Stimulated activated naive CD4-positive, alpha-beta T cell (primary cell): ENCODE measurements at places on chromosomes 6 and 20.

DNA sequence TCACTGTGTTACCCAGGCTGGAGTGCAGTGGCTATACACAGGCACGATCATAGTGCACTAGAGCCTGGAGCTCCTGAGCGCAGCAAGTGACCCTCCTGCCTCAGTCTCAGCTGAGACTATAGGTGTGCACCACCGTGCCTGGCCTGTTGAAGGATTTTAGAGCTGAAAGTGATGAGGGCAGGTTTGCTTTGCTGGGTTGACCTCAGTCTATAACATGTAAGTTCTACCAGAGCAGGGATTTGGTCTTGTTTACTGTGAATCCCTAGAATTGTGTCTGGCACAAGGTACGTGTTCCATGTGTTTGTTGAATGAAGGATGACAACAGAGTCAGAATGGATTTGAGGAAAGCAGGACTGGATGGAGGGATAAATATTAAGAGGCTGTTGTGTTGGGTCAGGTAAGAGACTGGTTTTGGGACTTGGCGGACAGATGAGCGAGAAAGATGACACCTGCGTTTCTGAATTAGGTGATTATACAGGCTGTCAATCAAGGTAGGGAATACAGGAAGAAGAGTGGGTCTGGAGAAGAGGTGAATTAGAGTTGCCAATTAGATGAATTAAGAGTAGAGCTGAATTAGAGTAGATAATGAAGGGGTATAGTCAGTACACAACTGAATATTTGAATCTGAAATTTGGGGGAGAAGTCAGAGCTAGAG, 6.5 kb downstream of the ASXL1 start:
- no peak for DNase-seq

DNA sequence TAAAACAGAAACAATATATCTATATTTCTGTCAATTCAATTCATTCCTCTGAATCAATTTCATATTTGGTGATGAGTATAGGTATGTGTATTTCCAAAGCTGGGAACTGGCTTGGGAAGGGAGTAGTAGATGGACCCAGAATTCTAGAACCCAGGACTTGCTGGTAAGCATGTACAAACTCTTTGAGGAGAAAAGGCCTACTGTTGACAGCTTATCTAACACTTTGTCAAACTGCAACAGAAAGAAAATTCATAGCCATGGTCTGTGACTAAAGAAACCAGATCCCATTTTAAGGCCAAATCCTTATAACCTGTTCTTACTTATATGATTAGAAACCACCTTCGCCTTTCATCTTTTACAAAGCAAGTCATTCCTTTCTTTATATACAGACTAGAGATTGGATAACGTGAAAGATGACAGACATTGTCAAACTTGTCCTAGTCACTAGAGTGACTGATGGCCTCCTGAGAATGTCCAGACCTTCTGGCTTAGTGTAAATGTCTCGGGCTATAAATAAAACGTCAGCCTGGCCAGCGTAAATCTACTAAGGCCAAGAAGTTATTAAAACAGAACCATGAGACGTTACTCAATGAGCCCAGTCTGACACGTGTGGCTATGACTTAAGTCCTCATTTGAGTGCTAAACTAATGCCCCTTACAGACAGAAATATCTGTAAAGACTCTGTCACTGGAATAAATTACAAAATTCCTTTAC, 152.3 kb downstream of the ALDH8A1 start:
- no peak for DNase-seq

- DNase-seq = no peak
These were observed 54.8 kb upstream of the BCLAF1 start for GRCh38 chr6:136344420-136344819.

GRCh38 chr20:15673206-15673605, 900.0 kb downstream of the KIF16B start:
- no peak for DNase-seq

- no peak for DNase-seq
These were observed 67.2 kb downstream of the OPRM1 start for GRCh38 chr6:154106251-154106650.

GRCh38 chr20:12030470-12030869, 112.8 kb downstream of the BTBD3 start:
- DNase-seq = no peak

- DNase-seq = no peak
These were observed 243.7 kb upstream of the CHD6 start for GRCh38 chr20:41861772-41862422.

GRCh38 chr6:142868917-142869316, 76.1 kb downstream of the HIVEP2 start:
- DNase-seq = no peak

GRCh38 chr6:89145091-89145955, 532 bp upstream of the PM20D2 start:
- peak; percentile 62 for DNase-seq

DNA sequence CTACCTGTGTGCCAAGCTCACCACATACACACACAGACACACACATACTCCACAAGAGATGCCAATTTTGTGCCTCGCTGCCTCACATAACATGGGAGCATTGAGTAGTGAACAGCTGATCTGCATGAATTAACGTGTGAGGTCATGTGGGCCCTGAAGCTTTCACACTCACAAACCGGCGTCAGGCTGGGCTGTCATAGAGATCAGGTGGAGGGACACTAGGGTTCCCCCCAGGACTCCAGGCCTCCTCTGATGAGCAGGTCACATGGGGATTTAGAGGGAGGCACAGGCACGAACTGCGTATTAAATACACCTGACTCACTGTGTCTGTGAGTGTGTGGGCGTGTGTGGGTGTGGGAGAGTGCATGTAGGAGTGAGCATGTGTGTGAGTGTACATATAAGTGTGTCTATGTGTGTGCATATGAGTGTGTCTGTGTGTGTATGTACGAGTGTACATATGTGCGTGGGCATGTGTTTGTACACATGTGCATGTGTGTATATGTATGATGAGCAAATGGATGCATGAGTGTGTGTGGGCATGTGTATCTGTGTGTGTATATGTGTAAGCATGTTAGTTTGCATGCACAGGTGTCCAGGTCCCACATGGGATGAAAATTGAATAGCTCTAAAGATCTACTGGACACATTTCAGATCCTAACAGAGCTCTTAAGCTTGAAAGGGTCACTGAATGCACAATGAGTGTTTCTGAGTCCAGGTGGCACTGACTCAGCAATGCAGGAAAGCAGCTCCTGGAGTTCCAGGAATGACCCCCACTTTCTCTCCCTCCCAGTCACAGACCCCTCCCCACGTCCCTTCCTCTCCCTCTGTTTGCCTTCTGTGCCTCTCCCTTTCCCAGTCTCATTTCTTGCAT, 336.6 kb downstream of the PREX1 start:
- no peak for DNase-seq

- no peak for DNase-seq
These were observed 15.6 kb downstream of the COMMD7 start for GRCh38 chr20:32727683-32728082.

DNA sequence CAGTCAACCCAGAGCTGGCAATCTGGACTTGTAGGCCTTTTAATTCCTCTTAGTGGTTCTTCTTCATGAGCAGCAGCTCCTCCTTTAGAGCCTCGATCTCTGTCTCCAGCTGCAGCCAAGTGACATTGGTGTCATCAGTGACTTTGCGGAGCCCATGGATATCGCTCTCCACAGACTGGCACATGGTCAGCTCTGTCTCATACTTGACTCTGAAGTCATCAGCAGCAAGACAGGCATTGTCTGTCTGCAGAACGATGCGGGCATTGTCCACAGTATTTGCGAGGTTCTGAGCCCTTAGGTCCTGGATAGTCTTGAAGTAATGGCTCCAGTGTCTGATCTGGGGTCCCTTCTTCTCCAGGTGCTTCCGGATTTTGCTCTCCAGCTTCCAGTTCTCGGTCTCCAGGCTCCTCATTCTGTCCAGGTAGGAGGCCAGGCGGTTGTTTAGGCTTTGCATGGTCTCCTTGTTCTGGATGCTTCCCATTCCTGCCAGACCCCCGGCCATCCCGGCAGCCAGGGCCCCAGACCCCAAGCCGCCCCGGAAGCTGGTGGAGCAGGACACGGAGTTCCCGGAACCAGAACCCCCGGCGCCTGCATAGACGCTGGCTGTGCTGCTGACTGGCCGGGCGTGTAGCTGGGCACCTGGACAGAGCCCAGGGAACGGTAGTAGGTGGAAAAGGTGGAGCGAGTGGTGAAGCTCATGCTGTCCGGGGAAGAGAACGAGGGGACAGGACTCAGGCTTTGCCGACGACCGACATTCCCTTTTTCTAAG, 15.1 kb downstream of the RFPL4B start:
- no peak for DNase-seq

DNA sequence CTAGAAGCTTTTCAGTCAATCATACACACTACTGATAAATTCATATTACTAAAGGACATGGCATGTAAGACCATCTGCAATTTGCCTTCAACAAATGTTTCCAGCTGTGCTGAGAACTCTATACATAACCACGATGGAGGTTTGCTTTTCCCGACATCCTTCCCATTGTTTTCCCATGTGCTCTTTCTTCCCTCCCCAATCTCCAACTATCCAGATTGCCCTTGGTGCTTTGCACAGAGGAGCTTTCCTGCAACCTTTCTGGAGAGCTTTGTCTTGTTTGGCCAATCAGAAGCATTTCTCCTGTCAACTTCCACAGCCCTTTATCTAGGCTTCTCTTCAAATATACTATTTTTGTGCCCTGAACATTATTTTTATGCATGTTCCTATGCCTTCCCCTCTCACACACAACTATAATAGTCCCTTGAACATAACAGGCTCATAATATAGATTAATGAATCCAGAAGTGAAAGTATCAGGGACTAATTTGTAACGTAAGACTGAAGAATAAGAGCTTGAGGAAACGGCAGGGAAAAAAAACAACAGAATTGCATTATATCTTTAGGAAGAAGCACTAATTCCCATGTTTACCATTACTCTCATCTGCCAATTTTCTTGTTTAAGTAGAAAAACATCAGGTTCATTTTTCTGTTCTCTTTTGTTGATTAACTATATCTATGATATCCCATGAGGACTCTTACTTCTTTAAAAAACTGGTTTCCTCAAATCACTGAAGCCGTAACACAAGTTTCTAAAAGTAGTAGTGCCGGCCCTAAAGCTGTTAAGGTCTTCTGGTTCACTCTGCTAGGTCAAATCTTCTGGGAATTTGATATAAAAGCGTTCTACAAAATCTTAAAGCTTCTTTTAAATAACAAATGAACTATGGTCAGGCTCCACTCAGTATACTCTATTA, 20.1 kb downstream of the SMLR1 start:
- DNase-seq = no peak

DNA sequence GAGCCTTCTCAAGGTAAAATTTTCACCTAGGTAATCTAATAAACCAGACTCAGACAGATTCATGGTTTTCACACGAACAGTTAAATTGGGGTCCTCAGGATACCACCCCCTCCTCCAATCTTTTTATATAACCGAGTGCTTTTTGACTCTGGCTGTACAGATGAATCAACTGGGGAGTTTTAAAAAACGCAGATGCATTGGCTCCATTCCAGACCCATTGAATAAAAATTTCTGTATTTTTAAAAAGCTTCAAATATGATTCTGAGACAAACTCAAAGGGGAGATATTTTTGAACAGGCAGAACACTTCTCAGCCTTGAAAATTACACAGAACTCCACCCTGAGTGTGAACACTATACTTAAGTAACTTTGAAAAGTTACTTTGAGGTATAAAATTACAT, 7.2 kb downstream of the UTRN start:
- no peak for DNase-seq
